Lung (tissue), 17 donors: ENCODE measurements at places on chromosomes 2 and 18. TPM values are rescaled to one million over a fixed set of nuclear protein-coding genes. Genes with fewer than 3 reads are reported as not detected.

Gene UGT1A3
- polyA plus RNA-seq, result not detected

Gene ARPC2
- 190 TPM for polyA plus RNA-seq

Gene TEX44
- not detected for polyA plus RNA-seq

Gene RUFY4
- polyA plus RNA-seq, result 0.43 TPM

Gene UGT1A7
- not detected for polyA plus RNA-seq

Gene PPP1R1C
- polyA plus RNA-seq, result 6.3 TPM

DNA sequence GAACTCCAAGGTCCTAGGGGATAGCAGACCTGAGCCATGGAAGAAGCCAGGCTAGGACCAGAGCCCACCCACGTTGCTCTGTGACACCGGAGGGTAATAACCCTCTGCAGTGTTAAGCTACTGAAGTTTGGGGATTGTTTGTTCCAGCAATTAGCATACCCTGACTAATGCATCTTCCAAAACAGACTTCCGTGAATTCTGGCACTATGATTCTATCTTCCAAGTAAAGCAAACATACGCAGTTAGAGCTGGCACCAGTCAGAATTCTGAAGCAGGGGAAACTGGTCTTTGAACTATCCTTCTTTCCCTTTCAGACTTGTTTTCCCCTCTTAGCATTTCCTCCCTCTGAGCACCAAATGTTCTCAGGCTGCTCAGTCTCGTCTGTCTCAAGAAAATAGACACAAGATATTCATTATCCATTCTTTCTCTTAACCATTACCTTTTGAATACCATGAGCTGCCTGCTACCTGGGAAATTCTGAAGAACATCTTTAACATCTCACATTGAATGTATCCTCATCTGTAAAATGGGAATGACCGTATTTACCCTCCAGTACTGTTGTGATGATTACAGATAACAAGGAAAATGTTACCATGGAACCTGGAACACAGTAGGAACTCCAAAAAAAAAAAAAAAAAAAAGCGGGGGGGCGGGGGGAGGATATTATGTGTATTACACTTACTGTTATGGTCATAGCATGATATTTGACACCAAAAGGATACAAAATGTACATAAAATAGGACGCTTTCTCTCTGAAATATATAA, 108.2 kb downstream of the TCF4 start:
- DNase-seq, result no peak

GRCh38 chr2:9800639-9800974, 42.7 kb upstream of the TAF1B start:
- no peak for DNase-seq

- no peak for DNase-seq
These were observed 72.7 kb downstream of the NXPH2 start for GRCh38 chr2:138707392-138708074.

GRCh38 chr2:202842690-202843089, 28.9 kb downstream of the ICA1L start:
- no peak for DNase-seq

DNA sequence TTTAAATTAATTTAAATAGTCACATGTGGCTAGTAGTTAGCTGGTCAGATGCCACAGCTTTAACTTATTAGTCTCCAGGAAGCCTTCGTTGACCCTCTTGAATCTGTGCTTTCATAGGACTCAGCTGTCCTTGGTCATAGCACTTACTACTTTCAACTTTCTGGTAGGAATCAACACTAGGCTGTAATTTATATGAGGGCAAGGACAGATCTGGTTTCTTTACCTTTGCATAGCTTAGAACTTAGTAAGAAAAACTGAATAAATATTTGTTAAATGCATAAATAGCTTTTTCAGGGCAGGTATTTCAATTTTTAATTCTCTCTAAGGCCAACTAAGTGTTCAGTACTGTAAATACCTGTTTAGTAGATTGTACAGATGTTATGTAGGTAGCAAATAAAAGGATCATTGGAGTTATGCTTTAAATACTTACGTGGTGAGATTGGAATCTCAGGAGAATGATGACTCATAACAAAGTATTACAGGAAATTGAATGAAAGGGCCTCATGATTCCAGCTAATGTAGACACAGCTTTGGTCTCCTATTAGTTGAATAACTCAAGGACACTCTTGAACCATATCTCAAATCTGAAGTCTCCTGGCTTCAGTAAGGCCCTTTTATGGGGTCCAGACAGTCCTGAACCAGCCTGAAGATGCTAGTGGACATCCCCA, 2.6 kb downstream of the CLIP4 start:
- DNase-seq, result peak; percentile 60

DNA sequence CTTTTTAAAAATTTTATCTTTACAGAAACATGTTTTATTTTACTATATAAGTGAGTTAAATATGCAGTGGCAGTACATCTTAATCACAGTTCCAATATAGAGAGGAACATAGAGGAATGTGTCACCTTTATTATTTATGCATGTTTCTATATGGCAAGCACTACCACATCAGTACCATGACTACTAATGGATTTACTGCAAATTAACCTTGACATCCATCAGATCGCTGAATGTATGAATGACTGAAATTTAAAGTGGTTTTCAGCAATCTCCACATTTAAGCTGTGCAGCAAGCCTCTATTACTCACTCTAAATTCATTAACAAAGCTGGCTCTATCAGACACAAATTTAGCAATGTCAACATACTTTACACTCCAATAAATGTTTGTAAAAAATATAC, 790.6 kb downstream of the NRXN1 start:
- DNase-seq, result no peak

DNA sequence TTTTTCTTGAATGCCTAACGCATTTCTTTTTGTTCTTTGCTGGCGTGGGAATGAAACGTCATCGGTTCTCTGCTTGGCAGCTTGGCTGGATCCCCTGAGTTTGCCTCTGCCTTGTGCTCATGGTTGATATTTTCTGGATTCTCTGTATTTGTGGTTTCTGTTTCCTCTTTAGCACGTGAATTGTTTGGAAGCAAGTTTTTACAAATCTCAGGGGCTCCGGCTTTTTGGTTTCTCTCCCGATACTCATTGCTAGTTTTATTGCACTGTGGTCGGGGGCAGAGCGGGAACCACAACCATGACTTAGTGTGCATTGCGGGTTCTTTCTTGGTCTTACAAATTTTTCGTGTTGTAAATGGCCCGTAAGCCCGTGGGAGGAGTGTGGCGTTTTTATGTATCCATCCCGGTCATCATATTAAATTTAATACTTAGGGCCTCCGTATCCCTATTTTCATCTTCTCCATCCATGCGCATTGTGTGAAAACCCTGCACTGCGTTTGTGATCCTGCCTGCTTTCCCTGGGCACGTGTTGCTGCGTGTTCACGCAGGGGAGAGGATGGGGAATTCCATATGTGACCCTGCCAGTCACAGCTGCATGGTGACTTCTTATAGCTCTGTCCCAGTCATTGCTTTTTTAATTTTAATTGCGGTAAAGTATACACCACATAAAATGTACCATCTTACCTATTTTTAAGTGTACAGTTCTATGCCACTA, 9.4 kb downstream of the RAMP1 start:
- no peak for DNase-seq

- DNase-seq, result no peak
These were observed 10.7 kb downstream of the DPP4 start for GRCh38 chr2:162063281-162063680.

GRCh38 chr2:234165421-234165820, 114.9 kb downstream of the SPP2 start:
- peak; percentile 67 for DNase-seq

DNA sequence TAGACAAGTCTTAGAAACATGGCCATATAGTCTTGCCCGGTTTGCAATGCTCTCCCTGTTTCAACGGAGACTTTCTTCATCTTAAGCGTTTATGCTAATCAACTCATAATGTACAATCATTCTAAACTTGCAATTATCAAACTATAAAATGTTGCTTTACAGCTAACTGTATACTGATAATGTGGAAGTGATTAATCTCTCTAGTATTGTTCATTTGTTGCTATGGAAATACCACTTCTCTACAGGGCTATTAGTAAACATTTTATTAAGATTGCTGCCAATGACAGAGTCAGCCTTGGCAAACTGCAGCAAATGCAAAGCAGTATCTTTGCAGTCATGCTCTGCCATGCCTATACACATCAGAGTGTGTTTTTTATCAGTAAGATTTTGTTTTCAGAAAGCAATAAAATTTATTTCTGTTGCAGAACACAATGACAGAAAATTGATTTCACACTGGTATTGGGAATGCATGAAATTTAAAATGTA, 1201.8 kb upstream of the CDH2 start:
- peak; percentile 14 for DNase-seq
